Right ventricle myocardium inferior (tissue), 1 donor: ENCODE measurements at places on chromosomes 3 and 15. TPM values are rescaled to one million over a fixed set of nuclear protein-coding genes. Genes with fewer than 3 reads are reported as not detected.

GRCh38 chr15:89444241-89445225, 51.9 kb downstream of the RHCG start:
- DNase-seq, result no peak

DNA sequence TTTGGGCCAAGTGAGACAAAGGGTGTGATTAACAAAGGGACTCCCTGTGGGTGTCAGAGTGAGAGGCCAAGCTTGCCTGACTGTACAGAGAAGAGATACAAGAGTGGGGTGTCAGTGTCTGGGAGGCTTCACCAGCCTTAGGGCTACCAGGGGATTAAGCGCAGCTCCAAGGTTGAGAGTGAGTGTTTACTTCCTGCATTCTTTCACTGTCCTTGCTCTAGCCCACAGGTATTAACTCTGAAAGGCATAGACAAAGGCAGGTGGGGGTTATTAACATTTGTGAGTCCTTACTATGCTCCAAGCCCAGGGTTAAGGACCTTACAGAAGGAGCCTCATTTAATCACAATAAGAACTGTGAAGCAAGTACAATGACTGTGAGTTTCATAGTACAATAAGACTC, 107.6 kb downstream of the IL20RB start:
- DNase-seq, result no peak

GRCh38 chr3:158663246-158663645, 9.2 kb downstream of the LXN start:
- DNase-seq, result no peak

The SKOR1 gene
- total RNA-seq, result not detected

The PLCL2 gene
- 72.9 TPM for total RNA-seq

The MDFIC2 gene
- not detected for total RNA-seq

The CALML4 gene
- total RNA-seq, result 1.5 TPM

The KBTBD13 gene
- total RNA-seq, result 8.4 TPM

The MYO5C gene
- 3.4 TPM for total RNA-seq
